Stimulated activated CD4-positive, alpha-beta T cell treated with anti-CD3 and anti-CD28 coated beads, TNF-alpha, amount 100 ng/mL, for 24 hours (primary cell): ENCODE measurements at places on chromosomes 11 and 22.

- DNase-seq, result no peak
These were observed 18.9 kb downstream of the TRMU start for GRCh38 chr22:46354176-46354992.

- DNase-seq, result no peak
These were observed 98.9 kb downstream of the ZBTB16 start for GRCh38 chr11:114158421-114158820.

- no peak for DNase-seq
These were observed 45.2 kb upstream of the MYO18B start for GRCh38 chr22:25696763-25697162.

DNA sequence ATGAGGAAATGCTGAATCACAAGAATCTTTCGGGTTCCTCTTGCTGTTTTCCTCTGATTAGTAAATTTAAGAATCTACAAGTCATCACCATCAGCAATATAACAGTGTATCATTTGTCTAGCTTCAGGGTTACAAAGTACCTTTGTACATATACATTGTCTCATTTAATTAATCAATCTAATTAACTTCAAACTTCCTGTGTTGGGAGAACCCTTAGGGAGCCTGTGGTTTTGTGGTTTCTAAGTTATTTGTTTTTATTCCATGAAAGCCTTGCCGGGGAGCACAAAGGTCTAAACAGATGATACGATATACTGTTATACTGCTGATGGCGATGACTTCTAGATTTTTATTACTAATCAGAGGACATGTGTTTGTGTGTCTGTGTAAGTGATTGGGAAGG lies 41.0 kb downstream of the TIMP3 start:
- DNase-seq, result no peak

- no peak for DNase-seq
These were observed 546 bp upstream of the CYP2R1 start for GRCh38 chr11:14892577-14892976.

GRCh38 chr11:8689726-8690255 lies 7.2 kb downstream of the RPL27A start:
- DNase-seq, result no peak

DNA sequence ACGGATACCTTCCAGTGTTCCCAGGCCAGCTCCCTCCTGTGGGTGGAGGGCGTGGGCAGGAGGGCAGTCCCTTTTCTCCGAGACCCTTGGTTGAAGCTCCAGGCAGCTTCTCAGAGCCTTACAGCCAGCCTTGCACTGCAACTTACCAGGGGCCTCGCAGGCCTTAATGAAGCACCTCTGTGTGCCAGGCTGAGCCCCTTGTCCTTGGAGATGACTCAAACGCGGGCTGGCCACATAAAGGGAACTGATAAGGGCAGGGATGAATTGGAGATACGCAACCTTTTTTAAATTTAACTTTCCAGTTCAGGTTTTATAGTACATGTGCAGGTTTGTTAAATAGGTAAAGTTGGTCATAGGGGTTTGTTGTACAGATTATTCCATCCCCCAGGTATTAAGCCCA lies 72.7 kb downstream of the WNT7B start:
- no peak for DNase-seq

- peak; percentile 42 for DNase-seq
These were observed 103.4 kb downstream of the BRD1 start for GRCh38 chr22:49724030-49724892.
